Right renal cortex interstitium (tissue), 3 donors: ENCODE measurements at places on chromosomes 7 and 10. TPM values are rescaled to one million over a fixed set of nuclear protein-coding genes. Genes with fewer than 3 reads are reported as not detected.

GRCh38 chr10:31352436-31353226, 33.6 kb downstream of the ZEB1 start:
- no peak for DNase-seq

- DNase-seq, result no peak
These were observed 137.5 kb downstream of the CD36 start for GRCh38 chr7:80775897-80776296.

DNA sequence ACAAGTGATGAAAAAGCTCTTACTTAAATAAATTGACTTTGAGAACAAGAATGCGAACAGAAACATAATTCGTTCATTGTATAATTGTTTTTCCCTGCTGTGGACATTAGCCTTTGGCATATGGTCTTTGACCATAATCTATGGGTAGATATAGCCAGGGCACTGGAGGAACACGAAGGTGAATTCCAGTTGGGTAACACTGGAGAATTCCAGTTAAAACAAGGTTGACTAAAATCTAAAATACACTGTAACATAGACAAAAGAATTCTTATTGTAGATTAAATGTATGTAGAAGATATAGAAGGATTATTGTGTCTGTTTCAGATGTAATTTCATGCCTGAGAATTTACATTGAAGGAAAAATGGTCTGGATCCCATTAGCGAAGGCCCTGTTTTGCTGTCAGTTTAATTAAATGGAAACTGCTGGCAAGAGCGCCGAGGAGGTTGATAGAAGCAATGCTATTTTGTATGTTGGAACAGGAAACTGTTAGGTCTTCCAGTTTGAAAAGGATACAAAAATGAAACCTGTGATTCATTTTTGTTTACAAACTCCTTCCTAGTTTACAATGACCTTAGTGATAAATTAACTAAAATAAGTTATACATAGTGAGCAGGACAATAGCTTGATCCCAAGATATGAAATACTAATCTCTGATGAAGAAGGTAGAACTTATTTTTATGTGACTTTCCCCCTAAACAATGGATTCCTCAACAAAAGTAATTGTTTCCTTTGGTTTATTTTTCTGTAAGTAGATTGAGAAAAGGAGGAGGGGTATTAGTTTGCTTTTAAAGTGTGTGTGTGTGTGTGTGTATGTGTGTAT, 68.9 kb downstream of the ARID5B start:
- no peak for DNase-seq

TRPV5 gene
- 0.83 TPM for polyA plus RNA-seq

LIPF gene
- polyA plus RNA-seq, result 0.18 TPM

GRCh38 chr7:112080441-112080840, 125.8 kb downstream of the DOCK4 start:
- no peak for DNase-seq

- no peak for DNase-seq
These were observed 13.3 kb downstream of the PRSS2 start for GRCh38 chr7:142784096-142784495.

GRCh38 chr10:44253769-44254462, 131.0 kb downstream of the CXCL12 start:
- no peak for DNase-seq

CPVL gene
- 70.7 TPM for polyA plus RNA-seq

DNA sequence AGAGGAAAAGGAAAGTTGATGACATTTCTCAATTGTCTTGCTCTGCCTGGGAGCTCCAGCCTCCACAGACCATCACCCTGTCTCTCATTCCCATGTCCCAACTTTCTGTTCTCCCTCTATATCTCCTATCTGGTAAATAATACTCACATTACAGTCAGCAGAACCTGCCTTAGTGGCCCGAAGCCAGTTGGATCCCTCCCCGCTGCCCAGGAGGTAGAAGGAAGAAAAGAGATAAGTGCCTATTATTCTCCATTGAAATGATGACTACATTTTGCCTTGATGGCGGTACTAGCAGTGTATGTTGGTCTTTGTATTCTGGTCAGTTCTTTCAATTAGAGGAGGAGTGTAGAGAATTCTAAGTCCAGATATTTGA, 91.9 kb downstream of the CSTF2T start:
- no peak for DNase-seq

GRCh38 chr7:128434413-128435326, 21.0 kb upstream of the HILPDA start:
- DNase-seq, result no peak

GRCh38 chr10:82759050-82759449, 884.1 kb downstream of the NRG3 start:
- no peak for DNase-seq

TYW1B gene
- 3.1 TPM for polyA plus RNA-seq

LBX1 gene
- not detected for polyA plus RNA-seq

- DNase-seq, result no peak
These were observed 161.9 kb downstream of the SGMS1 start for GRCh38 chr10:50461834-50462233.

ZNF212 gene
- polyA plus RNA-seq, result 17.0 TPM
